ENCODE measurements at places on chromosomes 12 and 14. TPM values are rescaled to one million over a fixed set of nuclear protein-coding genes. Genes with fewer than 3 reads are reported as not detected.

SAMD4A gene
- total RNA-seq, result 33.9 TPM

SELPLG gene
- total RNA-seq, result 19.2 TPM

CCDC63 gene
- not detected for total RNA-seq

DNA sequence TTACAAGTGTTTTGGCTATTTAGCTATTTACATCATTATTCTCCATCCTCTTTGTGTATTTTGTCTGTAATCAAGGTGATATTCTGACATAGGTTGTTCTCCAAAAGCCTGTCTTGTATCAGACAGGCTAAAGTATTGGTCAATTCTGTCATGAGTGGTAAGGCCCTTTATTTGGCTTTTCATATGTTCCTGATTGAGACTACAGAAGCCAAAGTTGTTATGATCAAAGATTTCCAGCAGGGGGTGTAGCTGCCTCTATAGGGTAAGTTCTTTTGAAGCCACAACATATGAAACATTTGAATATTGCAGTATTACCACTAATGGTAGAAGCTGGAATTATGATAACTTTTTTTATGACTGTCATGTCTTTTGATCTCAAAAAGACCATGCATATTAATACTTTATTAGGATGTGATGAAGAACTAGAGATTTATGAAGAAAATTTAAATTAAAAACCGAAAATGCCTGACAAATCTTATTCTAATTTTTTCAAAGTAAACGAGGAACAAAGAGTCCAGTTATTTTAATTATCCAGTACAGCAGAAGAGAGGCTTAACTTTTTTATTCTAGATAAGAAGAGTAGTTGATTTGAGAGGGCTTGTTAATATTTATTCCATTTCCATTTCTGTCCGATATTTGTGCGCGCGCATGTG lies 3.4 kb upstream of the ARHGAP5 start:
- DNase-seq, result no peak

- no peak for DNase-seq
These were observed 233.5 kb downstream of the EFCAB11 start for GRCh38 chr14:89720741-89721729.

DNA sequence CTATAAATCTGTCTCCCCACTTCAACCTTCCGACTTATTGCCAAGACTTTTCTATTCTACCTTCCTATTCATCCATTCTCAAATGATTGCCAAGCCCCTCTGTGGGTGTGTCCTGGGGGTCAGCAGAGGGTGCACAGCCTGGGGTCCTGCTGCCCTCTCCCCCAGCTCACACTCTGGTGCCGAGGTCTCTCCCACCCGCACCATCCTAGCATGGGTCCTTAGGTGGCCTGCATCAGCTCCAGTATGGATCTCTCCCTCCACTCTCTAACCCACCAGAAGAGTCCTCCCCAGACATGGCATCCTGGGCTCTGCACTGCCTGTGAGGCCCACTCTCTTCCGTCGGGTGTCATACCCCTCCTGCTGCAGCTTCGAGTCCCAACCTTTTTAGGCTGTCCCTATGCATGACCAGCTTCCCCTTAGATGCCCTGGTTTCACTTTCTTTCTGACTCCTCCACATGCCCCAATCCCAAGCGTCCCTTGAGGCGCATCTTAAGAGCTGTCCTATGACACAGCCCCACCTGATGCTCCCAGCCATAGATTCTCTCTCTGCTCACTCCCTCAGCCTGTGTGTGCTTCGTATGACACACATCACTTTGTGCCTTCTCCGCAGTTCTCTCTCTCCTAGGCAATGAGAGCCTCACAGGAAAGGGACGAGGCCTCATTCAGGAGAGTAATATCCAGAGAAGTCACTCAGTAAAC lies 43.9 kb downstream of the GIT2 start:
- no peak for DNase-seq

GRCh38 chr14:102212356-102212755 lies 72.7 kb downstream of the WDR20 start:
- no peak for DNase-seq

DNA sequence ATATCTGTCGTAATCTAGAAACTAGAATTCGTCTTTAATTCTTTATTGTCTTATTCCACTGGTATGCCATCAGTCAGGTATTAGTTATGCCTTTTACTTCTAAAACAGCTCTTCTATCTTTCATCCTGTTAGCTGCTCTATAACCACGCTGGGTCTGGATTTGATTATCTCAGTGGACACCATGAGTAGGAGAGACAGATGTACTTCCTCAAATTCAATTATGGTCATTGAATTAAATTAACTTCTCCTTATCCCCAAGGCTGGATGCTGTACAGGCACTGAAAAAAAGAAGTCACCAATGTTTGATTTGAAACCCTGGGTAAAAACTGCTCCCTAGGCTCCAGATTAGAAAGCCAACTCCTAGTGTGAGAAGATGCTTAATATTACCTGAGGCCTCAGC lies 107.3 kb downstream of the PIK3C2G start:
- DNase-seq, result no peak

- no peak for DNase-seq
These were observed 77.6 kb downstream of the GAS2L3 start for GRCh38 chr12:100651108-100651507.

DNA sequence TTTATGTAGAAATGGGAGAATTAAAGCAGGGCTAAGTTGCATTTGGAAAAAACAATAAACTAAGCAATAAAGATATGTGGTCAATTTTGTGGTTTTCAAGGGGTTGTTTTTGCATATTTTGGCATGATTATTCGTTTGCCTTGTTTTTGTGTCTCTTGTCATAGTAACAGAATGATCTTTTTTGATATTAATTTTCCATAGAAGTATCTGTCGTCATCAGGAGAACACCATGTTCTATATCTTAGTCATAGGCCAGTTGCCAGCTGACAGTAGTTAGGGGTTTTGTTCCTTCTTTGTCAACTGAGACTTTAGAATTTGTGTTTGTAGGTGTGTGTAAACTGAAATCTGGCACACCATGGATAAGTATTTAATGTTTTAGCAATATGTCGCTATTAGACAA lies 1354.8 kb downstream of the LRFN5 start:
- DNase-seq, result no peak

DNA sequence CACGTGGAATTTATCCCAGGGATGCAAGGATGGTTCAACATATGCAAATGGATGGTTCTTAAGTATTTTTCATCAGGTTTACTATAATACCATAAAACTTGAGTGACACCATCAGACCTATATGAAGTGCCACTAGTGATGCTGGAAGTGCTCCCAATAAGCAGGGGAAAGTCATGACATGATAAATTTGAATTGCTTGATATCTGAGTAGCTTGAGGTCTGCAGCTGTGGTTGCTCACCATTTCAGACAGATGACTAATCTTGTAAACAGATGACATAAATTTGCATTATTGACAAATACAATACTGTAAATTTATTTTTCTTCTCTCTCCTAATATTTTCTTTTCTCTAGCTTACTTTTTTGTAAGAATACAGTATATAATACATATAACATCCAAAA lies 13.7 kb upstream of the PRPF39 start:
- no peak for DNase-seq

GRCh38 chr12:107655281-107656065 lies 30.1 kb upstream of the PWP1 start:
- no peak for DNase-seq

DNA sequence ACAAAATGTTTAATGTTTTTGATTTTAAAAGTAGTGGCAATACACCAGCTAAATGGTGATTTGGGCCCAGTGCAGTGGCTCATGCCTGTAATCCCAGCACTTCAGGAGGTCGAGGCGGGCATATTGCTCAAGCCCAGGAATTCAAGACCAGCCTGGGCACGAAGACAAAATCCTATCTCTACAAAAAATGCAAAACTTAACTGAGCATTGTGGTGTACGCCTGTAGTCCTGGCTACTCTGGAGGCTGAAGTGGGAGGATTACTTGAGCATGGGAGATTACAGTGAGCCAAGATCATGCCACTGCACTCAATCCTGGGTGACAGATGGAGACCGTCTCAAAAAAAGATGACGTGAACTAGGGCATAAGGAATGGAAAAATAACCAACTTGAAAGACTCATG lies 4.7 kb downstream of the RPL36AL start:
- DNase-seq, result no peak
